ENCODE measurements at places on chromosomes 1 and 21.

DNA sequence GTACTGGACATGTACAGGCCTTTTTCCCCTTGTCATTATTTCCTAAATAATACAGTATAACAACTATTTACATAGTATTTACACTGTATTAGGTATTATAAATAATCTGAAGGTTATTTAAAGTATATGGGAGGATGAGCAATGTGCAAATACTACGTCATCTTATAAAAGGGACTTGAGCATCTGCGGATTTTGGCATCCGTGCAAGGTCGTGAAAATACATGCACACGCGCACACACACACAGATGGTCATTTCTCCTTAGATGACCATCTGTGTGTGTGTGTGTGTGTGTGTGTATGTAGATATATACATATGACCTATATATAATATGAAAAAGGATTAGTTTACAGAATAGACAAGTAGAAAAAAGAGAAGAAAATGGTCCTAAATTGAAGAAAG lies 15.4 kb downstream of the ALG14 start:
- no peak for DNase-seq

DNA sequence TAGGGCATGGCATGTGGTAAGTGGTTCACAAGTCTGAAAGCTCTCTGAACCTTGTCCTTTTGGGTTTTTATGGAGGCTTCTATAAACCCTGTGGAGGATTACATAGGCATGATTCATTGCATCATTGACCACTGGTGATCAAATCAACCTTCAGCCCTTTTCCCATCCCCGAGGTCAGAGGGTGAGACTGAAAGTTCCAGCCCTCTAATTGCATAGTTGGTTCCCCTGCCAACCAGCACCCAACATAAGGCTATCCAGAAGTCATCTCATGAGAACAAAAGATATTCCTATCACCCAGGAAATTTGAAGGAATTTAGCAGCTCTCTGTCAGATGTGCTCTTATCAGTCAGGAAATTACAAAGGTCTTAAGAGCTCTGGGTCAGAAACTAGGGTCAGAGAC lies 89.5 kb upstream of the ARTN start:
- DNase-seq = no peak

DNA sequence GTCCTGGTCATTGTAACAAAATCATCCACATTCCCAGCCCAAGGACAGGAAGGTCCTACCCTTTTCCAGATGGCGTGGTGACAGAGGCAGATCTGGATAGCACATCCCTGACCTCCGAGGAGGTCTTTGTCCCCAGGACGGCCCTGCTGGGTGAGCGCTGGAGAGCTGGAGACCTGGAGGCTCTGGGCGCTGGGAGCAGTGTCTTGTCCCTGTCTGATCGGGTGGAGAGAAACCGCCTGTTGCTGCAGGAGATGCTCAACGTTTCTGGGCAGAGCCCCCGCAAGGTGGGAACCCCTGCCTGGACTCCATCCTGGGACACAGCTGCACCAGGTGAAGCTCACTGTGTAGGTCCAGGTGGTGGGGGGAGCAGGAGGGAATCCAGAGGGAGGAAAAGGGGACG lies 4.1 kb downstream of the KIAA1614 start:
- no peak for DNase-seq

DNA sequence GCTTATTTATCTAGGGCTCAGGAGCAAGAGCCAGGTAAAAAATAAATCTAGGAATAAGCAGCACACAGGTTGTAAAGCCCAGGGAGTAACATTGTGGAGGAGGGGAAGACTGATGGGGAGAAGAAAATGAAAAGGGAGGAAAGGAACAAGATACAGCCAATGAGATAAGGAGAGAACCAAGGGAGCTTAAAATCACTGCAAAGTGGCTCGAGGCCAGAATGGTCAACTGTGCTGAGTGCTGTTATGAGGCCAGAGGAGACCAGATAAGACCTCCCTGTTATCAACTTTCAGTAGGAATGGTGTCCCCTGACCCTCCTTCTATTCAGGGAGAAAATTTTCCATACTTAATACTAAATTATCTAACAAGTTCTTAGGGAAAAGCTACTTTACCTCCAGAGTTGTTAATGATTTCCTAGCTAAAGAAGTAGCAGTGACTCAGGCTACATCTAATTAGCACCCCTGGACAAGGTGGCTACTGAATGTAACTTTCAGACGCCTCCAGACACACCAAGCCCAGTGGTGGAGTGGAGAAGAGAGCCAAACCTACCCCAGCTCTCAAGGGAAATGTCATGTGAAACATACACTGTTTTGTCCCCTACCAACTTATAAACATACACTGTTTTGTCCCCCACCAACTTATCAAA lies 25.5 kb downstream of the ENAH start:
- DNase-seq = no peak

DNA sequence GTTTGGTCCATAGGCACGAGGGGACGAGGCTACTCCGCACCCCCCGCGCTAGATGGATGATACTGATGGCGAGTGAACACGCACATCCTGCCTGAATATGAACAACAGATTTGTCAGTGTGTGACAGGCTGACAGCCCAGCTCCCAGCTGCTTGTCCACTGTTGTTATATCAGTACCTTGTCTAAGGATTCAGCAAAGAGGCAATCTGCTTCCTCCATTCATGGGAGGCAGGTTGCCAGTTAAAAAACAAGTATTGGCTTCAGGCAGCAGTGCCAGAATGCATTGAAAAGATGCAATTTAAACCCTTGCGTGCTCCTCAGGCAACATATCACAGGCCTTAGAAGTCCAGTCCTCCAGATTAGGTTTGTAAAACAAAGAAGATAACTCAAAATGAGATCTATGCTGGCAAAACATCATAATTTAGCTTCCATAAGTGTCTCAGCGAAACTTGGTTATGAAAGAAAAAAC lies 223.3 kb downstream of the GPATCH2 start:
- DNase-seq = no peak

DNA sequence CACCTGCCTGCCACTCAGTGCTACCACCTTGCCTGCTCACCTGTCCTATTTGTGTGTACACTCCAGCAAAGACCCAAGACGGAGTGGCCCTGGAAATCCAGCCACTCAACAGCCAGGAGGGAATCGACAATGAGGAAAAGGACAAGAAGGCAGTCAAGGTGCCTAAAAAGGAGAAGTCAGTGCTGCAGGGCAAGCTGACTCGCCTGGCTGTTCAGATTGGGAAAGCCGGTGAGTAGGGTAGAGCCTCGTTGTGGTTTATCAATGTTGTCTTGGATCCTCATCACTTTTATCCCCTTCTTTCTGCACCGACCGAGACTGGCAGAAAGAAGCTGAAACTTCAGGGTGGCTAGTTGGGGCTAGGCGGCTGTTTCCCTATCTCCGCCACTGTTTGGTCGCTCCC lies 61.4 kb upstream of the LAX1 start:
- no peak for DNase-seq

GRCh38 chr1:10540277-10541005 lies 65.7 kb downstream of the PEX14 start:
- DNase-seq = no peak

- DNase-seq = no peak
Measured at GRCh38 chr21:29777160-29777559, 162.6 kb downstream of the GRIK1 start.

- no peak for DNase-seq
Measured at GRCh38 chr1:36465731-36466369, 1.7 kb upstream of the MRPS15 start.

- no peak for DNase-seq
Measured at GRCh38 chr1:44677201-44677766, 2.8 kb downstream of the ARMH1 start.

DNA sequence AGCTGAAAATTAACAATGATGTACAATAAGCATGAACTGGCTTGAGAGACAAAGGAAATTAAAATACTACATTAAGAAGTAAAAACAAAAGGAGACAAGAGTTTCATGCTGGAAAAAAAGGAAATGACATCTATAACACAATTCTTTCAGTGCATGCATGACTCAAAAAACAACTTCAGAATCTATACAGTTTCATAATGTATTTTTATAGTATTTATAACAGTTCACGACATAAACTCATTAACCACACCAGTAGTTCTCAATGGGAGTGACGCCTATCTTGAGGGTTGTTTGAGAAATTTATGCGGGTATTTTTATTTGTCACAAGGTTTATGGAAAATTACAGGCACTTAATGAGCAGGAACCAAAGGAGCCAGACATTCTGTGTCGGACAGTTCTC lies 168.5 kb downstream of the SMYD3 start:
- DNase-seq = no peak

GRCh38 chr1:164630626-164631396 lies 71.8 kb downstream of the PBX1 start:
- DNase-seq = no peak

DNA sequence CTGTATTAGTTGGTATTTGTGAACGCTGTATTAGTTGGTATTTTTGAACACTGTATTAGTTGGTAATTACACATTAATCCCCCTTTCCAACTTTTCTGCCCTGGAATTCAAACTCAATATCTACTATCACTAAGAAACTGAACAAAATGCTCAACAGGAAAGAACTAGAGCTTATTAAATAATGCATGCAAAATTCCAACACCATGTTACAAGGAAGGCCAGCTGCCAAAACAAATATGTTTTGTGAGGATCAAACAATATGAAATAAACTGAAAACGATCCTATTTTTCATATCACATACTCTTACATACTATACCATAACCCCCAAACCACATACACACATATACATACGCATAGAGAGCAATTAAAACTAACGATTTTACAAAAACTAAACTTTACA lies 104.9 kb downstream of the CDC42BPA start:
- no peak for DNase-seq

DNA sequence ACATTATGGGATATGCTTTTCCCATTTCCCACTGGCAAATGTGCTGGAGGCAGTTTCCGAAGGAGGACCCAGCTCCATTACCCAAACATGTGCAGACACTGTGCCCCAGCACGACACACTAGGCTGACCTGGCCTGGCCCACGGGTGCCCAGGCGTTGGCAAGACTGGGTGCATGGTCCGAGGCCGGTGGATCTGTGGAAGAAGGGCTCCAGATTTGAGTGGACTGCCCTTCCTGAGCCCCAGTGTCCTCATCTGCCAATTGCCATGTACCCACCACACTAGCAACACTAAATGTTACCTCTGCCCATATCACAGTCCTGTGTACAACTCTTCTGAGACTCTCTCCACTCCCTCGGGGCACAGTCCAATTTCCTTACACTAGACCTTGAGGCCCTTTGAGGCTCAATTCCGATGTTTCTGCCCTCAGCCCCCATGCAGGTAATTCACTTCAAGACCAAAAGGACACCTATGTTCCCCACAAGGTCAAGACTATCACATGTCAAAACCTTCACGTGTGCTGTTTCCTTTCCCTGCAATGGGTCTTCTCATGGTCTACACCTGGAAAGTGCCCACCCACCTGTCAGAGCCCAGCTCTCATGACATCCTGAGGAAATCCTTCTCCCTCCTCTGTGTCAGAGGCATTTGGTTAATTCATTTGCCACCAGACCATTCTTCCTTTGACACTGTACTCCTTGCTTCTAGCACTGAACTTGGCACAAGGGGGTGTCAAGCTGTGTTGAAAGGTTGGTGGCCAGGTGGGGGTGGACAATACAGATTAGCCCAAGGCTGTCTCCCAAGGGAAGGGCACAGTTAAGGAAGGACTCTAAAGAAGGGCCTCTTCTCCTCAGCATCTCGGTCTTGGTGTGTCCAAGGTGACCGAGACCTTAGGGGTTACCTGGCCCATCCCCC lies 124.9 kb downstream of the DMRTB1 start:
- DNase-seq = no peak

DNA sequence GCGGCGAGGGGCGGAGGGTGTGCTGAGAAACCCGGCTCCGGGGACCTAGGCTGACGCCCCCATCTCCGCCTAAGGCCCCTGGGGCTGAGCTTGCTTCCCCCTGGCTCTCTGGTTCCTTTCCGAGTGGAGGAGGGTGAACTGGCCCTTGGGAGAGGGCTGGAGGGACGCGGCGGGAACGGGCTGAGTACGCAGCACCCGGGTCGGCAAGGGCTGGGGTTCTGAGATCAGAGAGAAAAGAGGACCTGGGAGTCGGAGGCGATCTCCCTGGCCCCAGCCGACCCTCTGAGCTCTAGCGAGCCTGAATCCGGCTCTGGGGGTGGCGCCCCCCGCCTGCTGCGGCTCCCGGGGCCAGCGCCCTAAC lies 270.8 kb downstream of the FOXD2 start:
- DNase-seq = no peak
